ENCODE measurements at places on chromosomes 6 and 20. TPM values are rescaled to one million over a fixed set of nuclear protein-coding genes. Genes with fewer than 3 reads are reported as not detected.

The PFDN6 gene
- 81.8 TPM for total RNA-seq

The FNDC1 gene
- not detected for total RNA-seq

The TCF15 gene
- not detected for total RNA-seq

The MRPS26 gene
- total RNA-seq: 95.0 TPM

The SLC24A3 gene
- total RNA-seq: 0.21 TPM

Measured in Caco-2 (cell line).